ENCODE measurements at places on chromosomes 2 and 18.
A peak's percentile ranks its signal among the peaks of the same experiment; 100 is the strongest.

- DNase-seq: no peak
Measured at GRCh38 chr2:205883965-205884364, 201.7 kb downstream of the NRP2 start.

- DNase-seq: peak; percentile 26
Measured at GRCh38 chr2:158893026-158893425, 75.4 kb upstream of the TANC1 start.

DNA sequence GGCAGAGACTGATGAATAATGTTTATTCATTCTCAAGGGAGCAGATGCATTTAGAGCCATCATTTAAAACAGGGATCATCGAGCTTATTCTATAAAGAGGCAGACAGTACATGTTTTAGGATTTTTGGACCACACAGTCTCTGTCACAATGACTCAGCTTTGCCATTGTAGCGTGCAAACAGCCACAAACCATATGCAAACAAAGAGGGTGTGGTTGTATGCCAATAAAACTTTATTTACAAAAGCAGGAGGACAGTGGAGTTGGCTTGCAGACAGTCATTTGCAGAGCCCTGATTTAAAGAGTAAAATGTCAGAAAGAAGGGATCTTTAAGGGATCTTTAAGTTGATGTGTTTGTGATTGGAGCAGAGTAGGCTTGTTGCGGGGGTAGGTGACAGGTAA, 51.5 kb downstream of the SMIM21 start:
- DNase-seq: no peak

GRCh38 chr18:5893956-5894610, 1.2 kb downstream of the TMEM200C start:
- no peak for DNase-seq

DNA sequence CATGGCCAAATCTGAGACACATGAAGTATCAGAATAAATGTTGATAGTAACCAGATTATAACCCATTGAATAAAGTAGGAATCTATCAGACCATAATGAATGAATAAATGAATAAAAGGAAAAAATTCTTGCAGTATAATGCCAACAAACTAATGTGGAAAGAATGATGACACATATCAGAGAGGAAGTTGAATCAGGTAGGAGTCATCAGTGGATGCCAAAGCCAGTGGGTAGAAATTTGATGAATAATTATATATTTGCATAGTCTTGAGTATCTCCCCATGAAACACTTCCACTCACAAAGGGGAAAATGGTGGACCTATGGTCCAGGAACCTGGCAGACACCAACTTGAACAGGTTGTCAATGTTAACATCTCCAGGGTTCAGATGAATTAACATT, 68.6 kb downstream of the GALNT3 start:
- DNase-seq: peak; percentile 33

- no peak for DNase-seq
Measured at GRCh38 chr2:14454202-14454601, 178.3 kb upstream of the LRATD1 start.

- DNase-seq: no peak
Measured at GRCh38 chr2:131146231-131146630, 41.1 kb downstream of the PLEKHB2 start.

DNA sequence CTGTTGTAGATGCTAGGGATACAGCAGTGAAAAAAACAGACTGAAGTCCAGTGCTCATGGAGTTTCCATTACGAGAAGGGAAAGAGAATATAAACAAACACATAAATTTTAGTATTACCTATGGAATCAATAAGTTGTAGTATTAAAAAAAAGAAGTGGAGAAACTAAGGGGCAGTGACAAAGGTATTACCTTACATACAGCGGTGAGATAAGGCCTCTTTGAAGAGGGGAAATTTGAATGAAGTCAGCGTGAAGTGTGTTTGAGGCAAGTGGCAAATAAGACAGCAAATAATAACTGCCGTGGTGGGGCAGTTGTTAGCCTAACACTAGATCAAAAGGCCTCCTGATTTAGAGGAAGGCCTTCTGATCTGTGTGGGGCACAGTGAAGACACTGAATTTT, 57.9 kb downstream of the TLK1 start:
- DNase-seq: no peak

DNA sequence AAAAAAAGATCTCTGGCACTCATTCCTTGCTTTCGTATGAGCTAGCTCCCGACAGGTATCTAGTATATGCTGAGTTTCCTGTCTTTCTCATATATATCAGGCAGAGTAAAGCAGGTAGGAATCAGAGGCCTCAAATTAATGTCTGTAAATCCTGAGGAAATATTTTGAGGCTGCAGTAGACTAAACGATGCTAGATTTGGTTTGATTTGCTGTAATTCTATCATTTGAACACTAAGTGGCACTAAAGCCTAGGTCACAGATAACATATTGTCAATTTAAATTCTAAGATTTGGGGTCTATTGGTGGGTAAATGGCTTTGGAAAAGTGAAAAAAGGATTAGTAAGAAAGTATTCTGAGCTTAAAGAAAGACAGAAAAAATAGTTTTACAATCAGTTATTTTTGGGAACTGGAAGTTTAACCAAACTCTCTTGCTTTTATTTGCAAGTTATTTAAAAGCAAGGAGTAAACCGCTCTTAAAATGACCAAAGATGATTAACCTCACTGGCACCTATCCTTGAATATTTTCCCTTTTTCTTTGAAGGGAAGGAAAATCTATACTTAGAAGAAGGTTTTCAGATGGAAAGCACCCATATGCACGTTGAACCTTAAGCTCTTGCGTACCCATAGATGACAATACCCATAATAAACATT, 37.6 kb upstream of the SLC4A10 start:
- no peak for DNase-seq

GRCh38 chr2:230158468-230158867, 61.3 kb downstream of the SP110 start:
- no peak for DNase-seq

GRCh38 chr2:66579186-66580126, 144.5 kb downstream of the MEIS1 start:
- no peak for DNase-seq

DNA sequence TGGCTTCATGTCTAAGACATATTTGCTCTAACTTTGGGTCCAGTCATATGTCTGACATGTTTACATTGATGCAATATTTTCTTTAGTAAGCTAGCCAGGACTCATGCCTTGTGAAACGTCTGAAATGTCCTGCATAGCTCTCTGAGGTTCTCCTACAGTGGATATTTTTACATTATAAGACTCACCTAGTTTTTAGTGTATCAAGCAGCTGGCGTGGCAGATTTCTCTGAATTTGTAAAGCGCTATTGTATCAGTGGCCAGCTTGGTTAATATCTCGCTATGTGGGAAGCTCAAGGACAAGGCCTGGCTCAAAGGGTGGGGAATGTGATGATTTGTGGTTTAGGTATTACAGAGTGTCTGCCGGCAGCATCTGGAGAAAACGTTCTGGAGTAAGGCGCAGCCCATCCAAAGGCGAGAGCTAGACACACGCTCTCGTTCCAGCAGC, 164.3 kb downstream of the LTBP1 start:
- no peak for DNase-seq

DNA sequence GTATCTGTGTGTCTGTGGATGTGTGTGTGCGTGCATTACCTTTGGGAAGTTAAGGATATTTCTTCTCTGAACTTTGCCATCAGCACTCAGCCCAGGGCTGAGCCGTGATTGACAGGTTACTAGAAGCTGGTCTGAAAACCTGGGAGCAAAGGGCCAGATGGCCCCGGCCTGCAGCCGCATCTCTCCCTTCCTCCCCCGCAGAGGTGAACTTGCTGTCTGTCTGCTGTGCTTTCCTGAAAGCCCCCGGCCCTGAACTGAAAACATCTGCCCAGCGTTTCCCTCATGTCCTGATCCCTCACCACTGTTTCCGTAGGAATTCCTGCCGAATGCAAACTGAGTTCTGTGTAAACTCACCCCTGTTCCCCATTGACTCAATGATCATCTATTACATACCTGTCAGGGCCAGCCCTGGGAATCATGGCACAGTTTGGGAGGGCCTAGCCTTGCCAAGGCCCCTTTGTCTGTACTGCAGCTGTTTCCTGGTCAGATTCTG, 45.8 kb downstream of the MYCN start:
- DNase-seq: no peak

DNA sequence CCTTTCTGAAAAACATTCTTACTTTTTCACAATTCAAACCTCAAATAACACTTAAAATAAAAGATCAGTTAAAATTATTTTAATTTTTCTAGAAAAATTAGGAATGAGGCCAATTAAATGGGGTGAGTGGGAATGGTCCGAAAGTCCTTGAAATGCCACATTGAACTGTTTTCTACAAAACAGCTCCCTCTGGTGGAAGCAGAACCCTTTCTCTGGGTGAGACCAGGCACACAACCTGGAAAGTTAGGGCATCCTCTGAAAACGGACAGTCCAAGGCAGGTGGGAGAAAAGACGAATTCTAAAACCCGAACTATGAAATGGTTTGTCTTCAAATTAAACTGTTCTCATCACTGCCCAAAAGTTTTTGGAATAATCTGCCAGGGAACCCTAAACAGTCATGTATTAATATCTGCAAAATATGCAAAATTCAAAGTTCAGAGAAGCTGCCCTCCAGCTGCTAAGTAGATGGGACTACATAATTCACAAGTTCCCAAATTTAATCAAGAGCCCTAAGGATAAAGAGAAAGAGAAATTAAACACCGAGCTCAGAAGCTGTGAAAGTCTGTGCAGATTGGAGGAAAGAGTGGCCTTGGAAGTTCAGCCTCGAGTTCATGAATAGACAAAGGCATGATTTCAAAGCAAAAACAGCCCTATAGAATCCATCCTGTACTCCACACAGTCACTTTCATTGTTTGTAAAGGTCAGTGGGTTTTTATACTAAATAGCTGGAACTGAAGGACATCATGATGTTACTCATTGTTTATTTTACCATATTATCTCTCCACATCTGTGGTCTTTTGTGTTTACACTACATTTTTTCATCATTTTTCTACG, 108.3 kb downstream of the PIEZO2 start:
- peak; percentile 53 for DNase-seq

DNA sequence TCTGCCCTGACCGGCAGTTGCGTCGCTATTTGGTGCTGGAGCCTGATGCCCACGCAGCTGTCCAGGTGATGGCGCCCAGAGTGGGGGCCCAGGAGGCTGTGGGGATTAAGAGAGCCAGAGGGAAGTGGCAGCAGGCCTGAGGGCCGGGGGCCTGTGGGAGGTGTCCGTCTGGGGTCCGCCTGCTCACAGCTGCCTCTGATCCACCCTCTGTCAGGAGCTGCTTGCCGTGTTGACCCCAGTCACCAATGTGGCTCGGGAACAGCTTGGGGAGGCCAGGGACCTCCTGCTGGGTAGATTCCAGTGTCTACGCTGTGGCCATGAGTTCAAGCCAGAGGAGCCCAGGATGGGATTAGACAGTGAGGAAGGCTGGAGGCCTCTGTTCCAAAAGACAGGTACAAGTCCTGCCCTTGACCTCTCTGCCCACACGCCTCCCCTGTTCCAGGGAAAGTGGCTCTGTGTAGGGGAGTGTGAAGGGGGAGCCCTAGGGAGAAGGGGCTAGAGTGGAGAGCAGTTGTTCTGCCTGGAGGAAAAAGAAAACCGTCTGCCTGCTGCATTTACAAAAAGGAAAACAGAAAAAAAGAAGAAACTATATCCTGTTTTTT, 11.6 kb downstream of the STK11IP start:
- DNase-seq: no peak

DNA sequence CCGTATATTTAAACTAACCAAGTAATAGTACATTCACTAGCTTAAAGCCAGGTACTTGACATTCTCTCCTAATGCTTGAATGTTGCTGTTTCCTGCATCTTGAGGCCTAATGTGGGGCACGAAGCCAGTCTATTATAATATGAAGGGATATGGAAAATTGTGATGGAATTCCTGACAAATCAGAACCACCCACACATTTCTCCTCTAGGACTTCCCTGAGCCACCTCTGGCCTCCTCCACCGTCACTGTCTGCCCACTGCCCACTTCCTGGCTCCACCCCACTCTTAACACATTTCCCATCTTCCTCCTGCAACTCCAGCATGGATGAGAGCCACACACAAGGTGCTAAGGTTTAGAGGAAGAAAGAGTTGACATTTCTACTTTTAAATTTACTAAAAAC, 19.0 kb upstream of the INO80C start:
- DNase-seq: no peak

GRCh38 chr2:8264981-8265380, 416.9 kb upstream of the ID2 start:
- DNase-seq: no peak

GRCh38 chr2:219513787-219514186, 495 bp upstream of the ASIC4 start:
- no peak for DNase-seq

- DNase-seq: no peak
Measured at GRCh38 chr2:79830501-79830900, 317.6 kb downstream of the CTNNA2 start.

GRCh38 chr2:90069290-90069894, 1377.9 kb downstream of the RPIA start:
- DNase-seq: peak; percentile 25

GRCh38 chr2:46485002-46485401, 5.6 kb downstream of the TMEM247 start:
- DNase-seq: no peak

DNA sequence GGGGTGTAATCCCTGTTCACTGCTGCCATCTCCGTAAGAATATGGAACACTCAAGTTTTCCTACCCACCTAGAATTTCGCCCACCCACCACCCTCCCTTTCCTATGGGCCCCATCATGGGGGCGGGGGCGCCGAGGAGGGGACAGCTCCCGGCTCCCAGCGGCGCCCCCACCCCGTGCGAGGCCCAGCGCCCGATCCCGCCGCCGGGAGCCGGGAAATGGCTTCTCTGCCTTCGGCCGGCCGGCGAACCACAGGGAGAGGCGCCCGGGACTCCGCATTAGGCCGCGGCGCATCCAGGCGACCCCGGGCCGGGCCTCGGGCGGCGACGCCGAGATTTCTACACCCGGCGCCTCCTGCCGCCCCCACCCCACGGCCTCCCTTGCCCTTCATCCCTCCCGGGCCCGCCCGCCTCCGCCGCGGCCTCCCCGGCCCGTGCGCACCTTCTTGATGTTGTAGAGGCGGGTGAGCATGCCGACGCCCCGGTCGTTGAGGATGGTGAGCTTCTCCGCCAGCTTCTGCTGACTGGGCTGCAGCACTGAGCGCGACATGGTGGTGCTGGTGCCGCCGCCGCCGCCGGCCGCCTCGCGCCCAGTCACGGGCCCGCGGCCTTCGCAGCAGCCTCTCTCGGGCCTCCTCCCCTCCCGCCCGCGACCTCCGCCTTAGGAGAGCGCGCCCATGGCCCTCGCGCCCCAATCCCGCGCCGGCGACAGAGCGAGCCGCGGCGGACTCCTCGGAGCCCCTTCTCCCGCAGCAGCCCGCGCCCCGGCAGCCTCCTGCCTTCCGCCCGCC, 510 bp downstream of the NCKAP1 start:
- peak; percentile 22 for DNase-seq
